IPS DF 19.7 (cell line): ENCODE measurements at places on chromosomes 16 and 17.

DNA sequence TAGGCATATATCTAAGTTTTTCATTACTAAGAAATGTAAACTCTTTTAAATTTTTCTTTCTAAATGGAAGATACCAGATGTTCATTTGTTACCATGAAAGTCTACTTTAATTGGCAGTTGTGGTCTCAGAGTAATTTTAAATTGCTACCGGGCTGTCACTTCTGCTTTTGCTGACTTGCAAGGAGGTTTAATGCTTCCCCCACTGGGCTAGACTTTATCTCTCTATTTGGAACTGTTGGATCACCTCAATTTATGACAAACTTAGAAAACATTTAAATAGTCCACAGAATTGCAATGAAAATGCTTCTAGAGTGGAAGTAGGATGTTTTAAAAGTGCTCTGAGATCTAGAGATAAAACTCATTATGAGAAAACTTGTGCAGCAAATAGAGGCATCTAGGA lies 479.8 kb upstream of the GOT2 start:
- no peak for DNase-seq

- DNase-seq, result no peak
These were observed 5.5 kb upstream of the CDH1 start for GRCh38 chr16:68731637-68732036.

DNA sequence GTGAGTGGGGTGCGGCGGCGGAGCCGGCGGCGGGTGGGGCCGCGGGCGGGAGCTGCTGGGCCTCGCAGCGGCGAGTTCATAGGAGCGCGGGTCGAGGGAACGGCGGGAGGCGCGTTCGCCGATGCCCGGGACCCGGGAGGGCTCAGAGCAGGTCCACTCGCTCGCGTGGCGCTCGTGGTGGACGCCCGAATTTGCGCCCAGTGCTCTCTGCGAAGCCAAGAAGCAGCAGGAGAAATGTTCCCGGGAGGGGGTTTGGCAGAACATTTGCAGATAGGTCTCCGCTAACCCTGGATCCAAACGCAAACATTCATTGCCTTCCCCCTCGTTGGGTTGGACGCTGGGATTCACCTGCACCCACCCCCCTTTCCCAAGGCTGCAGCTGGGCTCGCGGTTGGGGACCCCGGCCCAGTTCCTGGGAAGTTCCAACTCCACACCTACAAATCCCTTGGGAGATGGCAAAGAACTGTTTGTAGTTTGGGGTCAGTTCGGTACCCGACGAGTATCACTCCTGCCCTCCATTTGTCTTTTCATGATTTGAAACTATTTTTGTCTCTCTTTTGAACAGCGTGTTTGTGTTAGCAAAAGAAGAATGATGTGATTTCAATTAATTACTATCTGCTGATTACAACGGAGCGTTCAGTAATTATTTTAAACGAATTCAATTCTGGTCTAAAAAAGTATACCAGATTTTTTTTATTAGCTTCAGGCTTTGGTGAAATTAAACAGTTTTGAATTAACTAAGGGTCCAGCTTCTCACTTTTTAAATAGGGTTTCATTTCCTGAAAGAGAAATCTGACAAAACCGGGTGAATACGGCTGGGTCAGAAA lies 2.3 kb downstream of the NTN1 start:
- DNase-seq, result no peak

DNA sequence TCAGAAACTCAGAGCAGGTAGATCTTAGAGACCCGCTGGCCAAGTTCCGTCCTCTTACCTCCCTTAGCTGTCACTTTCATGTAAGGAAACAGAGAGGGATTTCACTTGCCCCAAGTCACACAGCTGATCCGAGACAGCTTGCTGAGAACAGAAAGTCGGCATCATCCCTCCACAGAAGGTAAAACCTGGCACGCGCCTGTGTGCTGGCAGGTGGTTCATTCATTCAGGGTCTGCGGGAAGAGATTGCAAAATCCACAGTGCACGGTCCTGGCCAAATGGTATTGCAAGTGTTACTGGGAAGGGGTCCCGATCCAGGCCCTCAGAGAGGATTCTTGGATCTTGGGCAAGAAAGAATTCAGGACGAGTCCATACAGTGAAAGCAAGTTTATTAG lies 139.4 kb upstream of the RPH3AL start:
- DNase-seq, result no peak

DNA sequence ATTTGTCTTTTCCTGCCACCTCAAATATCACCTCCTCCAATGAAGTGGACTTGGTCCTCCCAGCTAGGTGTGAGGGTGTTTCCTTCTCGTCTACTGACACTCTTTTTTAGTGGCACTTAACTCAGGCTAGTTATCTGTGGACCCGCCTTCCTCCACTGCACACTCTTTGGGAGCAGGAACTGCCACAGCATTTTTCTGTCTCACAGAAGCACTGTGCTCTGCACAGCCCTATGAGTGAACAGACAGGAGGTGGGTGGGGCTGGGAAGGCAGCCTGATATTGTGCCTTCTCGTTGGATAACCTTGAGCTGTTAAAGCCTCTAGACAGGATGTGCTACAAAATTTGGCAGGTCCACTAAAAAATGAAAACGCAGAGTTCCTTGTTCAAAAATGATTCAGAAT lies 31.9 kb upstream of the HOXB13 start:
- no peak for DNase-seq

- no peak for DNase-seq
These were observed 2.3 kb downstream of the RPRML start for GRCh38 chr17:46976626-46977270.

- DNase-seq, result no peak
These were observed 39.8 kb upstream of the POLR3E start for GRCh38 chr16:22257440-22257839.

DNA sequence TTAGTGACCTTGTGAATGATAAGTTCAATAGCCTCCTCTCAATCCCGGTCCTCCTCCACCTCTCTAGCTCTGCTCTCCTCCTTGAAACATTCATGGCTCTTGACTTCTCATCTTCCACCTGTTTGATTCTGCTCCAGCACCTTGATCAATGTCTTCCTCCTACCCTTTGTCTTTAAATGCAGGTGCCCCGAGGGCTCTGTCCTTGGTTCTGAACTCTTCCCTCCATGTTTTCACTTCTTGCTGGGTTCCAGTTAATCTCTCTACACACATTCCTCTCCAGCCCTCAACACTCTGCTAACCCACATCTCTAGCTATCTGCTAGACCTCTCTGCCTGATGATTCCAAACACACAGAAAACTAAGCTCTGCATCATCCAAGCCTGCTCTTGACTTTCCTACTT lies 13.4 kb downstream of the CD300E start:
- no peak for DNase-seq

DNA sequence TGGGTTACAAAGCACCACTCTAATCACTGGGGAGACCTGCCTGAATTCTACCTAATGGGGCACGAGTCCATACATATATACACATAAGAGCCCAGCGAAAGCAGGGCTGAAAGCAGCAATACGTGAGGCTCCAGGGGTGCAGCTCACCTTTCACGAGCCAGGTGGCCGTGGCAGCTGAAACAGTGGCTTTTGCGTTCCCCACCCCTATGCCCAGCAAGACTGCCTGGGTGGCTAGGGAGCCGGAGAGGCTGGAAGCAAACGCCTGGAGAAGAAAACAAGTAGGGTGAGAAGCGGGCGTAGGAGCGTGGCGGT lies 618 bp downstream of the RUSF1 start:
- no peak for DNase-seq

- no peak for DNase-seq
These were observed 43.2 kb downstream of the CUEDC1 start for GRCh38 chr17:57911834-57912673.

DNA sequence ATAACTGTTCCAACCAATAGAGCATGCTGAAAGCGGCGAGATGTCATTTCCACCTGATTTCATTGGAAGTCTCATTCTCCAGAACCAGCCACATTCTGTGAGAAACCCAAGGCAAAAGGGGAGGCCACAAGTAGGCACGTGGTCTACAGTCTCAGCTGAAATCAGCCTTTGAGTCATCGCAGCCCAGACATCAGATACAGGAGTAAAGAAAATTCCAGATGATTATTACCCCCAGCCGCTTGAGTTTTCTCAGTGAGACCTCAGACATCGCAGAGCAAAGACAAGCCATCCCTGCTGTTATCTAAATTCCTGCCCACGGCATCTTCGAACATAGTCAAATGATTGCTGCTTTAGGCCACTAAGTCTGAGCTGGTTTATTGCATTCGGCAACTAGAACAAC lies 23.1 kb downstream of the STAT3 start:
- no peak for DNase-seq

DNA sequence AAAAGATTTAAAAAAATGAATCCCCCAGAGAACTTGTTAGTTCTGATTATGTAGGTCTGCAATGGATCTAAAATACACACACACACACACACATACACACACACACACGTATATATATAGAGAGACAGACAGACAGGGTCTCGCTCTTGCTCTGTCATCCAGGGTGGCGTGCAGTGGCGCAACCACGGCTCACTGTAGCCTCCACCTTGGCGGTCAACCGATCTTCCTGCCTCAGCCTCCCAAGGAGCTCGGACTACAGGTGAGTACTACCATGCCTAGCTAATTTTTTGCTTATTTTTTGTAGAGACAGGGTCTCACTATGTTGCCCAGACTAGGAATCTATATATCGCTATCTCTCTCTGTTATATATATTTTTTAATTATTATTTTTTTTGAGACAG lies 33.4 kb downstream of the GJC1 start:
- DNase-seq, result no peak

GRCh38 chr17:46035112-46035818 lies 36.2 kb downstream of the STH start:
- DNase-seq, result no peak

- no peak for DNase-seq
These were observed 453.3 kb downstream of the KCNJ2 start for GRCh38 chr17:70622368-70623260.

- DNase-seq, result no peak
These were observed 5.0 kb upstream of the ALDH3A1 start for GRCh38 chr17:19753051-19753509.

DNA sequence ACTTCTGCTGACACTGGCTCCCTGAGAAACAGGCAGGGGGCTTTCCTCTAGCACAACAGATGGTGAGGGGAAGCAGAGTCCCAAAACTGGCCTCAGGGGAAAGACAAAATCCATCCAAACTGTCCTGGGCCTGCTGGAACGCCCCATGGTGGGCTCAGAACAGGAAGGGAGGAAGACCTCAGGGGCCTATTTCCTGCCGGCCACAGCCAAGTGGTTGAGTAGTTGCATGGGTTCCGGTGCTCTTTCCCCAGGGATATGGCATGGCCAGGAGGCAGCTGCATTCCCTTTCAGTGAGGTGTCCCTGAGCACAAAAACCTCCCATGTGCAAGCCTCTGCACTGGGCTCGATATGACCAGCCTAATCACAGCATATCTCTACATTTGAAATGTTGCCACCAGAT lies 303.0 kb upstream of the IRX5 start:
- DNase-seq, result no peak

- DNase-seq, result no peak
These were observed 16.7 kb upstream of the IRF8 start for GRCh38 chr16:85882181-85882810.

GRCh38 chr17:5678171-5678570 lies 93.9 kb upstream of the NLRP1 start:
- no peak for DNase-seq

GRCh38 chr16:86990451-86990850 lies 326.7 kb downstream of the C16orf95 start:
- no peak for DNase-seq
